BE2C (cell line): ENCODE measurements at places on chromosomes 3 and 15.

DNA sequence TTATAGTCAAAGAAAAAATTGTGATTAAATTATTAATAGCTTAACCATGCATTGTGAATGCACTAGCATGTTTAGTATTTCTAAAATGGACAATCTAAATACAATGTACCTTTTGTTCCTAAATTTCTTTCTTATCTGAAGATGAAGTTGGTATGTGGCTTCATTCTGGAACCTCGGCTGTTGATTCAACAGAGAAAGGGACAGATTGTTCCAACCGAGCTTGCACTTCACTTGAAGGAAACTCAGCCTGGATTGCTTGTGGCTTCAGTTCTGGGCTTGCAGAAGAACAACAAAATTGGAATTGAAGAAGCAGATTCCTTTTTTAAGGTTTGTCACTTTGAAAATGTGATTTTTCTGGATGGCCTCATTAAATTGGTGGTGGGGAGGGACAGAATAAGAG lies 32.6 kb downstream of the HPS3 start:
- no peak for DNase-seq

GRCh38 chr3:14925729-14926591 lies 21.4 kb upstream of the NR2C2 start:
- no peak for DNase-seq

DNA sequence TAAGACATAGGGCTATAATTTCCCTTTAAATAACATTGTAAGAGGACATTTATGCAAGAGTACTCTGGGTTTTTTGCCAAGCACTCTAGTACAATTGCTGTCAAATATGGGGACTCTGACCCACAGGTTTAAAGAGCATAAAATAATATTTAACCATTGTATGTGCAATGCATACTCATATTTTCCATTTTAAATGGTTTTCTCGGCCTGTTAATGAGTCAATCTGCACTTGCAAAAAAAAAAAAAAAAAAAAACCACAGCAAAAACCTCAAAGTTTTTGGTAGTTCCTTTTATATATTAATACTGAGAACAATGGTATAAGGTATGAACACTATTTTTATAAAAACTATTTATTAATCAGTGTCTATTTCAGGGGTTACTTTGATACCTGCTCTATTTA lies 304.0 kb upstream of the CBLB start:
- no peak for DNase-seq

GRCh38 chr15:23038726-23039142 lies 635 bp downstream of the TUBGCP5 start:
- DNase-seq: no peak

- DNase-seq: no peak
Measured at GRCh38 chr15:79381593-79381992, 50.5 kb upstream of the MINAR1 start.

- DNase-seq: no peak
Measured at GRCh38 chr3:128311441-128311844, 155.2 kb downstream of the DNAJB8 start.
